Gastrocnemius medialis (tissue), 4 donors: ENCODE measurements at places on chromosomes 11 and 22.

- DNase-seq: no peak
These were observed 91.7 kb upstream of the LMO1 start for GRCh38 chr11:8355416-8355742.

DNA sequence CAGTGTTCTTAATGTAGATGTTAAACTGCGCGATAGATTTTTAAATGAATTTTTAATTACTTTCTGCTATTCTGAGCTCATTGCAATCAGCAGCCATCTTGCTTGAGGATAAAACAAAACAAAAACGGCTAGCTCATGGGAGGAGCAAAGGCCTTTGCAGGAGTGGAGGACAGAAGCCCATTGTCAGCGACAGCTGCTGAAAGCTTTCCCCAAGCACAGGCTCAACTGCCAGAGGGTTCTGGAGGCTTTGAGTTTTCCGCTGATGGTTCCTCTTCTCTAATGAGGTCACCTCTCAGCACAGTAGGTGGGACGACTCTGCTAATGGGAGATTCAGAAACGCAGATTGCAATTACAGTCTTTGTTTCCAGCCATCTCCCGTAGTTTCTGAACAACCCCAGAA, 167.1 kb upstream of the TTC12 start:
- DNase-seq: no peak

- DNase-seq: no peak
These were observed 25.0 kb downstream of the SHISAL1 start for GRCh38 chr22:44287741-44288140.

DNA sequence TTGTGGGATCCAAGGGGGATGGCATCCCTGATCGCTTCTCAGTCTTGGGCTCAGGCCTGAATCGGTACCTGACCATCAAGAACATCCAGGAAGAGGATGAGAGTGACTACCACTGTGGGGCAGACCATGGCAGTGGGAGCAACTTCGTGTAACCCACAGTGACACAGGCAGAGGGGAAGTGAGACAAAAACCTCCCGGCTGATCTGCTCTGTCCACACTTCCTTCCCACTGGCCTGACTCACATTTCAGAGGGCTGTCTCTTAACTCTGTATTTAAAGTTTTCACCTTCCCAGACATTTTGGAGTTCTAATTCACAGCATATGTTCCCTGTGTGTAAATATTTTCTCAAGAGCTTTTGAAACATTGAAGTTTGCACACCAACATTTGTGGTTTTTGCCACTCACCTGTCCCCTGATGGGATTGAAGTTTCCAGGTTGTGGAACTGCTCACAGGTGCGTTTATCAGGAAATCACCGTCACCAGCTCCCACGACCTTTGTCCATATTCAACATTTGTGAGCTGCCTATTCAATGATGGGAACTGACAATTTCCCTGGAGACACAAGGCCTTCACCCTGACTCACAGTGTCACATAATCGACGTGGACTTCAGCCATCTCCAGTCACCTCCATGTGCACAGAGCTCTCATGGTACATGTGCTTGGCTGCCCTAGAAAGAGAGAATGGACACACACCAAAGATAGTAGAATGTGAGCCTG, 99.2 kb downstream of the VPREB1 start:
- DNase-seq: no peak

DNA sequence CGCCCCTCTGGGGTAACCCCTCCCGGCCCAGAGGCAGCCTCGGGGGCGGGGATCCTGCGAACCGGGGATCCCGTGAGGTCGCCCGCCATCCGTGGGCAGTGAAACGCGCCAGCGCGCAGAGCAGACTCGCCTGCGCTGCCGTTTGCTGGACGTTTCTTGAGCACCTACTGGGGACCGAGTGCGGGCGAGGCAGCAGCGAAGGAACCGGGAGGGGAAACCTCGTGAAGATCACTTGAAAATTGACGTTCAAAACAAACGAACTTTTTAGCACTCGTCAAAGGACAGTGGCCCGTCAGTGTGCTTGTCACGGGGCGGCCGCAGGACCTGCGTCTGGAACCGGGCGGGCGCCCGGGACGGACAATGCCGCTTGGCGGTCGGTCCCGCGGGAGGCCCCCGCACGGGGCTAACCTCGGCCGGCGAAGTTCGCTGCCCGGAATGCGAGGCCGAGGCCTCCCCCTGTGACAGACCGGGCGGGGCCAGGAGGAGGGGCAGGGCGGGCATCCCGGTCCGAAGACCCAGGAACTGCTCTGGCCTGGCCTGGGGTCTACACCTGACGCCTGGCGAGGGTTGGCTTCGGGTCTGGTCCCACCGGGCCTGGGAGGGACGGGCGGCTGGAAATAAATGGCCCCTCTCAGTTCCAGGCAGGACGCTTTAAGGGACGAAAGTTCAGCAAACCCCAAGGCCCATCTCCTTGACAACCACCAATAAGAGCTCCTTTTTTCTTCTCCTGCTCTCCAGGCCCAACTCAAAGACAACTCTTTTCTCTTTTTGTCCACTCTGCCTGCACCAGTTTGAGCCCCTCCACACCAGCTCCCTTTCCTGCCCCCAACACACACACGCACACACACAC, 723 bp upstream of the SCUBE1 start:
- DNase-seq: no peak

GRCh38 chr11:121892131-121892681, 223.8 kb downstream of the BLID start:
- DNase-seq: no peak

- DNase-seq: no peak
These were observed 36.7 kb upstream of the RIC3 start for GRCh38 chr11:8205566-8205965.

DNA sequence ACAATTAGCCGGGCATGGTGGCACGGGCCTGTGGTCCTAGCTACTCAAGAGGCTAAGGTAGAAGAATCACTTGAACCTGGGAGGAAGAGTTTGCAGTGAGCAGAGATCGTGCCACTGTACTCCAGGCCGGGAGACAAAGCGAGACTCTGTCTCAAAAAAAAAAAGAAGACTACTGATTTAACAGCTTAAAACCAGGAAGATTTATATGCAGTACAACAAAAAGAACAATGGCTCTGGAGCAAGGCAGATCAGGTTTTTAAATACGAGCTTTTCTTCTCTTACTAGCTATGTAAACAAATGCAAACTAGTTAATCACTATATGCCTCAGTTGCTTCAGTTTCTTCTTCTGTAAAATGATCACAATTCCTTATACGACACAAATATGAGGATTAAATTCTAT, 6.9 kb downstream of the FAM168A start:
- no peak for DNase-seq
